ENCODE measurements at places on chromosomes 16 and 17.

DNA sequence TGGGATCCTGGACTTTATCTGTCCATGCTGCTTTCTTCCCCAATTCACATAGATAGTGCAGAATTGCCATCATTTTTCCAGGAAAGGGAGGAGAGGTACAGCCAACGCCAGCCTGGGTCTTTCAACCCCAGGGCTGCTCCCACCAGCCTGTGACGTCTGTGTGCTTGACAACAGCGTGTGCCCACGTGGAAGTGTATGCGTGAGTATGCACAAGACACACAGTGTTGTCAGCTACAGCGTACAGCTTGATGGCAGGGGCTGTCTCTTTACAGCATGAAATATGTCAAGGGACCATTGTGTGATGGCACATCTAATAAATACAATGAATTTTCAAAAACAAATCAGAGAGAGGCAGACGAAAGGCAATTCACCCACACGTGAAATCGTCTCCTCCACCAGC lies 62.3 kb downstream of the GSG1L start:
- peaks cover under 1% of the 10 kb centered on the region for H3K4me1 ChIP-seq
- no peak overlapping the region for H3K4me3 ChIP-seq
- DNase-seq, result no peak
- H3K36me3 ChIP-seq, result no peaks in the 10 kb centered on the region

GRCh38 chr17:35875072-35875799 lies 4.9 kb downstream of the CCL5 start:
- H3K36me3 ChIP-seq, result peaks cover 25% of the 10 kb centered on the region
- peak overlapping the region; percentile 87 for H3K27ac ChIP-seq
- H3K4me3 ChIP-seq, result peak overlapping the region; percentile 58
- no peaks in the 10 kb centered on the region for H3K27me3 ChIP-seq
- DNase-seq, result no peak

GRCh38 chr16:27455700-27456099 lies 53.7 kb downstream of the IL21R start:
- H3K27me3 ChIP-seq, result no peaks in the 10 kb centered on the region
- peaks cover 34% of the 10 kb centered on the region for H3K36me3 ChIP-seq
- peaks cover 46% of the 10 kb centered on the region for H3K4me1 ChIP-seq
- peak; percentile 70 for DNase-seq
- H3K4me3 ChIP-seq, result peak overlapping the region; percentile 27

- no peaks in the 10 kb centered on the region for H3K36me3 ChIP-seq
- H3K4me1 ChIP-seq, result no peaks in the 10 kb centered on the region
- DNase-seq, result no peak
- H3K27ac ChIP-seq, result no peak overlapping the region
These were observed 51.5 kb downstream of the GPRC5B start for GRCh38 chr16:19833176-19833575.

DNA sequence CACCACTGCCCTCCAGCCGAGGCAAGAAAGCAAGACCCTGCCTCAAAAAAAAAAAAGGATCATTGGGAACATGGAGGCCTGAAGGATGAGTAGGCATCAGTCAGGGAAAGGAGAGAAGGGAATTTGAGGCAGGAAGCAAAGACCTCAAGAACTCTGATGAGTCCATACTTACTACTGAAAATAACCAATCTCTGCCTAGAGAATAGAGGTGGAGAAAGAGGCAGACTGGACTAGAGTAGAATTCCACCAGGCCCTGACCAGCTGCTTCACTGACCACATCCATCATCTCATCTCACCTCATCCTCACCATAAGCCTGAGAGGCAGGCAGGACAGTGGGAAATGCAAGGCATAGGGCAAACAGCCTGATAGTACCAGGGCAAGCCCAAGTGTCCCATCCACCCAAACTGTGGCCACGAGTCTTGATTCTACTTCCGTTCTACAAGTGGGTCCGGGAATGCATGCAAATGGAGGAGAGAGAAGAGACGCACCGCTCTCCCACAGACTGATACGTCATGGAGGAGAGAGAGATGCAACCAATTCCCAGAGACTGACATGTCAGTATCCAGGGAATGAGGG lies 17.1 kb downstream of the ANKRD11 start:
- H3K27ac ChIP-seq, result peak overlapping the region; percentile 10
- no peaks in the 10 kb centered on the region for H3K27me3 ChIP-seq
- H3K4me3 ChIP-seq, result no peak overlapping the region
- H3K4me1 ChIP-seq, result peaks cover 49% of the 10 kb centered on the region

- peaks cover 53% of the 10 kb centered on the region for H3K36me3 ChIP-seq
- H3K27ac ChIP-seq, result no peak overlapping the region
- no peak overlapping the region for H3K4me3 ChIP-seq
These were observed 55.9 kb upstream of the CLEC18B start for GRCh38 chr16:74477226-74477625.

DNA sequence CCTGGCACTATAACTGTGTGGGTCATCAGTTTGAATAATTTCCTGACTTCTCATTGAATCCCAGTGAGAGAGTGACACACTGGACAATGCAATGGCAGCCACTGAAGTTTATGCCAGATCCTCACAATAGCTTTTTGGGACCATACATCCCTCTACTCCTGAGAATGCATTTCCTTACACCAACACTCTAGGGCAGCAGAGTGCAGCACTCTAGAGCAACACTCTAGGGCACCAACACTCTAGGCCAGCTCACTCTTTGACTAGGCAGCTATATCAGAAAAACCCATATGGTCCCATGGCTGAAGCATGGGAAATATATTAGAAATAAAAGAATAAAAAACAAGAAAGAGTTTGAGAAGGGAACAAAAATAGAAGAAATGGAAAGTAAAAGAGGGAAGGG lies 309.2 kb downstream of the MAP2K6 start:
- H3K36me3 ChIP-seq, result no peaks in the 10 kb centered on the region
- no peak overlapping the region for H3K27ac ChIP-seq
- H3K4me3 ChIP-seq, result no peak overlapping the region
- no peak for DNase-seq
- no peaks in the 10 kb centered on the region for H3K4me1 ChIP-seq

GRCh38 chr17:30308406-30308805 lies 16.7 kb upstream of the BLMH start:
- H3K36me3 ChIP-seq, result no peaks in the 10 kb centered on the region
- no peaks in the 10 kb centered on the region for H3K4me1 ChIP-seq
- H3K27ac ChIP-seq, result no peak overlapping the region
- peaks cover 6% of the 10 kb centered on the region for H3K27me3 ChIP-seq

- peaks cover 32% of the 10 kb centered on the region for H3K36me3 ChIP-seq
- peak overlapping the region; percentile 78 for H3K27ac ChIP-seq
- H3K27me3 ChIP-seq, result no peaks in the 10 kb centered on the region
These were observed 16.2 kb downstream of the SKAP1 start for GRCh38 chr17:48413613-48414405.

DNA sequence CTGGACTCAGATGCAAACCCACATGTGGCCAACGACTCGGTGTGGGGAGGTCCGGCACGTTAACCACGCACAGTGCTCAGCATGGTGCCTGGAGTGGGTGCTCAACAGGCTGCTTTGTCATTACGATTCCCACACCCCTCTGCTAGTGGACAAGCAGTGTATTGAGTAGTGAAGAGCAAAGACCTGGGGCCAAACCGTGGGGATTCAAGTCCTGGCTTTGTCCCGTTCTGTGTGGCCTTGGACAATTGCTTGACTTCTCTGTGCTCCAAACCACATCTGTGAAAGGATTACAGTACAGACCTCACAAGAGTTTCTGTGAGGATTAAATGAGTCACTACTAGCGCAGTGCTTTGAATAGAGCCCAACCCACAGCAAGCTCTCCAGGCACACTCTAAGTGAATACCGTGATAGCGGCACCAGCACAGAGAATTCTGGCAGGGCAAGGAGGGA lies 33.8 kb downstream of the TRPV2 start:
- peaks cover 51% of the 10 kb centered on the region for H3K36me3 ChIP-seq
- no peak for DNase-seq
- H3K4me1 ChIP-seq, result peaks cover 25% of the 10 kb centered on the region

DNA sequence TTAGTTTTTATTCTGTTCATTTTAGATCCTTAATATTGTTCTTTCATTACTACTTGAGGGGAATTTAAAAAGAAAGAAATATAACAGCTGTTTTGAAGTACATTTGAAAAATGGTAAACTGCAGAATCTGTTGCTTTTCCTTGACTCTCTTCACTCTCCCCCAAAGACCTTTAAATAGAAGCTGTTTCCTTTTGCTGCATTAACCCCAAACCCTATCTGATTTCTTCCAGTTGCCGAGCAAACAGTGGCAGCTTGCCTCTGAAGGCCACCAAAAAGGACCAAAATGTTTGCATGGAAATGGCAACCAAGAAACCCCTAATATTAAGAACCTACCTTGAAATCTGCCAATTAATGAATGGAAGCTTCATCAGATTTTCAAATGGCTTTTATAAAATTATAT lies 37.1 kb downstream of the PRKCA start:
- H3K4me1 ChIP-seq, result peaks cover 58% of the 10 kb centered on the region
- H3K27ac ChIP-seq, result peak overlapping the region; percentile 49
- DNase-seq, result no peak
- H3K36me3 ChIP-seq, result peaks cover 54% of the 10 kb centered on the region
- H3K27me3 ChIP-seq, result no peaks in the 10 kb centered on the region
- H3K4me3 ChIP-seq, result peak overlapping the region; percentile 74

- peaks cover 28% of the 10 kb centered on the region for H3K4me1 ChIP-seq
- H3K27me3 ChIP-seq, result no peaks in the 10 kb centered on the region
- no peak overlapping the region for H3K27ac ChIP-seq
- H3K4me3 ChIP-seq, result no peak overlapping the region
- no peak for DNase-seq
- H3K36me3 ChIP-seq, result peaks cover 14% of the 10 kb centered on the region
These were observed 5.1 kb downstream of the PHAF1 start for GRCh38 chr16:67114793-67115192.

DNA sequence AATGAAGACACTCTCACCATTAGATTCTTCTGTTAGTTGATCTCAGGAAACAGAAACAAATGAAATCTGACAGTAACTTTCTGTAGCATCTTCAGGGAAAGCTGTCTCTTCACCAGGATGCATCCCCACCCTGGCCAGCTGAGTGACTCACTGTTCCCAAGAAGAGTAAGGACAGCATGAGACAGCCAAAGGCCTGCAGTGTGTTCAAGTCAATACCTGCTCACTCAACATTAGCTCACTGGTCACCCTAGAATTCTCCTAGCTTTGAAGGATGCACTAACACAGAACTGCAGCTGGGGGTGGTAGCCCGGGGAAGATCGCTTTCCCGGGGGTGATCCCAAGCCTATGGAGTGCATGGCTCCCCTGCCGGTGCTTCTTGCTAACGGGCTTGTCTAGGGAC lies 28.2 kb upstream of the CLEC18B start:
- H3K4me3 ChIP-seq, result no peak overlapping the region
- H3K36me3 ChIP-seq, result peaks cover 43% of the 10 kb centered on the region
- no peak overlapping the region for H3K27ac ChIP-seq
- H3K4me1 ChIP-seq, result no peaks in the 10 kb centered on the region
- DNase-seq, result no peak
- H3K27me3 ChIP-seq, result no peaks in the 10 kb centered on the region

- no peaks in the 10 kb centered on the region for H3K27me3 ChIP-seq
- no peak for DNase-seq
- H3K36me3 ChIP-seq, result peaks cover 21% of the 10 kb centered on the region
- H3K4me3 ChIP-seq, result no peak overlapping the region
These were observed 8.1 kb downstream of the LDAF1 start for GRCh38 chr16:21166561-21166961.

- H3K36me3 ChIP-seq, result peaks cover 9% of the 10 kb centered on the region
- no peak overlapping the region for H3K4me3 ChIP-seq
- DNase-seq, result no peak
- H3K4me1 ChIP-seq, result peaks cover 5% of the 10 kb centered on the region
- H3K27me3 ChIP-seq, result no peaks in the 10 kb centered on the region
These were observed 70.3 kb downstream of the KLHDC4 start for GRCh38 chr16:87695534-87695933.

DNA sequence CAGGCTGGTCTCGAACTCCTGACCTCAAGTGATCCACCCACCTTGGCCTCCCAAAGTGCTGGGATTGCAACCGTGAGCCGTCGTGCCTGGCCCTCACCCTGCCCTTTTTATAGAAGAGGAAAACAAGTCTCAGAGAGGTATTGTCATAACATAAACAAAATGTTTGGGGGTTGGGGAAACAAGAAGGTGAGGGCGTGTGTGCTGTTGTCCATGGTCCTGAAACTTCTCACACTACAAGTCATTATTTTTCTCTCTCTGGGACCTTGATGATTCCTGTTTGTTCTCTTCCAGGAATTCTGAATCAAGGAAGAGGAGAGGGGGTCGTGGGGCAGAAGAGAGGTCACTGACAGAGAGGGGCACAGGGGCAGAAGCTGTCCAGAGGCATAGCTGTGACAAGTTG lies 160.2 kb upstream of the LHX1 start:
- H3K4me1 ChIP-seq, result no peaks in the 10 kb centered on the region
- no peaks in the 10 kb centered on the region for H3K36me3 ChIP-seq
- DNase-seq, result no peak
- no peak overlapping the region for H3K27ac ChIP-seq
